CD4-positive, alpha-beta T cell treated with Interferon alpha-2 for 1 hour (primary cell): ENCODE measurements at places on chromosomes 16 and 17.

- DNase-seq: no peak
These were observed 59.9 kb downstream of the EPN2 start for GRCh38 chr17:19296786-19297778.

- DNase-seq: no peak
These were observed 23.0 kb upstream of the TRIM25 start for GRCh38 chr17:56936697-56937322.

- DNase-seq: no peak
These were observed 217.5 kb downstream of the ABCC12 start for GRCh38 chr16:47938272-47938671.

DNA sequence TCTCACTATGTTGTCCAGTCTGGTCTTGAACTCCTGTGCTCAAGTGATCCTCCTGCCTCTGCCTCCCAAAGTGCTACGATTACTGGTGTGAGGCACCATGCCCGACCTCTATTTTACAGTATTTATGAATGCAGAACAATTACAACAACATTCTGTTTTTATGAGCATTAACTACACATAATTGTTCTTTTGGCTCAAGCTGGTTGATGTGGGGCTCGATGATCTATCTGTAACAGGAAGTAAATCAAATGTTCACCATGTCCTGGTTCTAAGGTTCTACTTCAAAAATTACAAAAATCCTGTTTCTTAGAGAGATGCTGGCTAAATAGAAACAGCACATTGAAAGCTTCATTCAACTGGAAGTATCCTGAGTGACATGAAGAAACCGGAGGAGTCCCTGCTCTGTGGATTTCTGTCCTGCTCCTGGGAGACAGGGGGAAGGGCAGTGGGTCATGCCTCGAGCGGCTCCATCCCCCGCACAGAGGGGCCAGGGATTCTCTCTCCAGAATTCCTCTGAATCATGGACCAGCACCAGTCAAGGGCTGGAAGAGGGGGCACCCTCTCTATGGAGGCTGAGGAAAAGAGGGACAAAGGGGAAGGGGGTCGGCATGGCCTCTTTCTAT is 31.5 kb downstream of the FA2H start:
- no peak for DNase-seq

GRCh38 chr16:87778476-87778829 is 12.7 kb upstream of the KLHDC4 start:
- no peak for DNase-seq

- no peak for DNase-seq
These were observed 82.3 kb downstream of the ARHGAP23 start for GRCh38 chr17:38510421-38511149.

- no peak for DNase-seq
These were observed 4.5 kb downstream of the PCGF2 start for GRCh38 chr17:38743556-38744171.

DNA sequence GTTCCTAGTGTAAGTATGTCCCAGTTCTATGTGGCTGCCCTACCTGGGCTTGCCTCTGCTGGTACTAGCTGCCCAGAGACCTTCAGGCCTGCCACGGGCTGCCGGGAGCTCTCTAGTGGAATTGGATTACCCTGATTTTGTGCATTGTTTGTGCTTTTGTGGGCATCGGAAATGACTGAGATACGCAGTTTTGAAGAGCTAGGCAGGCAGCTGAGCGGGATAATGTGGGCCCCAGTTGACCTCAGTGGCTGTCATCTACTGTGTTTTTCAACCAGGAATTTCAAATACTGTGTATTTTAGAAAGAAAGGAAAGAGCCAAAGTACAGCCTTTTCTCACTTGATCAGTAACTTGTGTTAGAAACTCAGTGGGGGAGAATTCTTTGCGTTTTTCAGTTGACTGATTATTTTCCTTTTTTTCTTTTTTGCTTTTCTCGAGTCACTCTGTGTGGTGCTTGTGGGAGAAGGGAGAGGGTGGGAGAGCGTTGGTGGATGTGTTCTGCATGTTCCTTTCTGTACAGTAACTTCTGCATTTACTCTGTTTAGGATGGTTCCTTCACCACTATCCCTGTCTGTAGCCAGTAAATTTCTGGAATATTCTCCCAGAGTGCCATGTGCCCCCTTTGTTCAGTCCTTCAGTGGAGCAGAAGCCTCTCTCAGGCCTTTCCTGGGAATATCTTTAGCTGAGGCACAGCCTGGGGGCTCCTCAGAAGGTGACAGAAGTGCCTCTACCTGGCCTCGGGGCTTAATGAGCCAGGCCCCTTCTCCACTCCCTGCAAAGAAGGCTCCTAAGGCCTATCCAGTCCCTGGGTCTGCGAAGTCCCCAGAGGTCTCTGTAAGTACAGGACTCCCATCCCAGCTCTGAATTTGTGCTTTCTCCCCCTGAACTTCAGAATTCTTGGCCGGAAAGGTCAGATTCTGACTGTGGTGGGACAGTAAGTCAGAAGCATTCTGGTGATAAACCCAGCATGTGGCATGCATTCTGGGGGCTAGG is 15.0 kb upstream of the SLC12A3 start:
- DNase-seq: no peak

DNA sequence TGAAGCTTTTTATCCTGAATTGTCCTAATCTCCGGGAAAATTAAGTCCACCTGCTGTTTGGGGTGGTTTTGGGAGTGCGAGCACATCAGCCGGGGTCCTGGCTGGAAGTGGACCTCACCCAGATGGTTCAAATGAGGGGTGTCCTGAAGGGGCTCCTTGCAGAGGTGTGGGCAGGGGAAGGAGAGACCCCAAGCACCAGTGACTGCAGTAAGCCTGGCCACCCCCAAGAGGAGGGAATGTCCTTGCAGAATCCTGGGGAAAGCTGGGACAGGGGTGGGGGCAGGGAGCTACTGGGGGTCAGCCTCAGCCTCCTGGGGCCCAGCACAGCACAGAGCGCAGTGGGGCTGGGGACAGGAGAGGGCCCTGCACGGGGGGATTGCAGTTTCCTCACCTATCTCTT is 29.4 kb downstream of the NAGPA start:
- no peak for DNase-seq

GRCh38 chr17:63840591-63841349 is 1.7 kb downstream of the SMARCD2 start:
- DNase-seq: no peak

GRCh38 chr17:82314727-82315605 is 2.4 kb downstream of the CD7 start:
- no peak for DNase-seq

DNA sequence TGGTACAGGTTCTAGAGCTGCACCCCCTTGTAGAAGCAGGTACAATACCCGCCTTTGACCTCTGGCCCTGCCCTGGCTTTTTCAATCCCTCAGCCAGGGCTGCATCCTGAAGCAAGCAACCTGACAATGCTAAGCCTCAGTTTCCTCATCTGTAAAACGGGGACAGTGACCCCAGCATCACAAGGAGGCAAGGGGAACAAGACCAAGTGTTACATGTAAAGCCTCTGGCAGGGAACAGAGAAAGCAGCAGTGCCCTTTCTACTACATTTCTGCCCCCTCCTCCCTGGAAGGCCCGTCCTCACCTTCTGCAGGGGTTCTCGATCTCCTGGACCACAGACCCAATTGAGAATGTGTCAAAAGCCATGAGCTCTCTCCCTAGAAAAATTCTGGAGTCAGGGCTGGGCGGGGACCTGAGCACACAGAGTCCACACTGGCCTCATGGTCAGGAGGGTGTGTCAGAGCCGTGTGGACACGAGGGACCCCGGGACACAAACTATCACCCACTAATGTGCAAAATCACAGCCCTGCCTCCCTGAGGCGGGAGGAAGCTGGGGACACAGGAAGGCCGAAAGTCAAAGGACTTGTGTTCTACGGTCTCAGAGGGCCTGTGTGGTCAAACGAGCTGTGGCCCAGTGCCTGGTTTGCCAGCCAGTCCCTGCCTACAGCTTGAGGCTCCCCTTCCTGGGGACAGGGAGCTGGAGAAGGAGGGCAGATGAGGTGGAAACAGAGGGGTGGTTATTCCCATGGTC is 27.5 kb downstream of the LRRC75A start:
- no peak for DNase-seq

DNA sequence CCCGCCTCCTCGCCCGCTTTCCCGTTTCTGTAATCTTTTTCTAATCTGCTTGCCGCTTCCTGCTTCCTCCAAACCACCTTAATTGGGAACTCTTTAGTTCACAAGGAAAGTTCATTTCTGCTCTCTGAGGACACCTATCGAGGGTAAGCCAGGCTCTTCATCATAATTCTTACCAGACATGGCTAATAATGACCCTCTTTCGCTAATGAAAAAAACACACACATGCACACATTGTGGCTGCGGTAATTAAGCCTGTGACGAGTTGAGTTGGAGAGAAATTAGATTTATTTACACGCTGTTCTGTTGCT is 100.6 kb downstream of the ZNF423 start:
- no peak for DNase-seq

DNA sequence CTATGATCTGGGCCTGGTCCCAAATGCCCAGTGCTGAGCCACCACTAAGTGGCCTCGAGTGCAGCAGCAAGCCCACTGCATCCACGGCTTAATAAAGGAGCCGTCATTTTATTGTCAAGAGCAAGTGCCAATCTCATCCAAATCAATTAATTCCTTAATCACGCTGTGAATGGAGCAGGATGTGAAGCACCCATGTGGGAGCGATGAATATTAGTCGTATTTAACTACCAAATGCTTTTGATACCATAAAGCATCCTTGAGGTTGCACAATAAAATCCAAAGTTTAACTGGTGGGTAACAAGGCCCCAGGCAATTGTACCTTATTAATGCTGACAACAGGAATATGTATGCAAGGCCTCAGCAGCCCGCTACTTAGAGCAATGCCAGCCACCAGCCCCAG is 226.0 kb upstream of the C16orf82 start:
- no peak for DNase-seq

DNA sequence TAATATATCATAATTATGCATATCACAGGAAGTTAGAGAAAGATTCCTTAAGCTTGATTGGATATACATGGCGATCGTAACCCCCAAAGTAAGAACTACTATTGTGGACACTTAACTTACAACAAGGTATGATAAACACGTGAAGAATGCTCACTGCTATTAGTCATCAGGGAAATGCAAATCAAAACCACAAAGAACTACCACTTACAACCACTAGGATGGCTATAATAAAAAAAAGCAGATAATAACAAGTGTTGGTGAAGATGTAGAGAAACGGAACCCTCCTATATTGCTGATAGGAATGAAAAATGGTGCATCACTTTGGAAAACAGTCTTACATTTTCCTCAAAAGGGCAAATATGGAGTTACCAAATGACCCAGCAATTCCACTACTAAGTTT is 265.9 kb downstream of the SLC39A11 start:
- no peak for DNase-seq

- DNase-seq: no peak
These were observed 147.0 kb downstream of the SLC39A11 start for GRCh38 chr17:72945473-72945872.

- no peak for DNase-seq
These were observed 647.7 kb upstream of the SOX9 start for GRCh38 chr17:71472809-71473789.

DNA sequence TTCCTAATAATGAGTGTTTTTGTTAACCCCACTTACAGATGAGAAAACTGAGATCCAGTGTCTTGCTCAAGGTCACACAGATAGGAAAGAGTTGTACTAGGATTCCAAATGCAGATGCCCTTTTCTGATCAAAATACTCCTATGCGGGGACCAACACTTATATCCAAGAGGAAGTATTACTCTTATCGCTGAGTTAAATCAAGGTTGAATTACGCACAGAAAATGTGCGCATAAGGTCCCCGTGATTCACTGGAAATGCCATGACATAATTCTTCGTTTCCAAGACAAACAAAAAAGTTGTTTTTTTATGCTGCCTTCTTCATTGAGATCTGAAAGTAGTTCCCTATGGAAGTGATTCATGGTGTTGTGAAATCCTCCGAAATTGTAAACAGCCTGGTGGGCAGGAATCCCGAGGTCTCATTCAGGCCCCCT is 463.8 kb upstream of the HSBP1 start:
- DNase-seq: no peak

DNA sequence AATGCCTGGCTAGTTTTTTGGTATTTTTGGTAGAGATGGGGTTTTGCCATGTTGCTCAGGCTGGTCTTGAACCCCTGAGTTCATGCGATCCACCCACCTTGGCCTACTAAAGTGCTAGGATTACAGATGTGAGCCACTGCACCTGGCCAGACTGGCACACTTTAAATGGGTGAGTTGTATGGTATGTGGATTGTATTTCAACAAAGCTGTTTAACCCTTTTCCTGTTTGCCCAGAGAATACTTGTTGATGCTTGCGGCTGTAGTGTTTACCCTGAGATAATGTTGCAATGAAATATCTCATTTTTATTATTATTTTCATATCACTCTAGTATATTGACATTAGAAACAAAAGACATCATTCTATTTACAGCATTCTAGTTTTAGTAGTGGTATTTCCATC is 17.1 kb upstream of the TMEM94 start:
- no peak for DNase-seq

- no peak for DNase-seq
These were observed 34.6 kb downstream of the MBTPS1 start for GRCh38 chr16:84082110-84082509.

- no peak for DNase-seq
These were observed 511.3 kb upstream of the HSBP1 start for GRCh38 chr16:83296505-83296904.

GRCh38 chr16:56841659-56842058 is 23.3 kb upstream of the SLC12A3 start:
- no peak for DNase-seq

DNA sequence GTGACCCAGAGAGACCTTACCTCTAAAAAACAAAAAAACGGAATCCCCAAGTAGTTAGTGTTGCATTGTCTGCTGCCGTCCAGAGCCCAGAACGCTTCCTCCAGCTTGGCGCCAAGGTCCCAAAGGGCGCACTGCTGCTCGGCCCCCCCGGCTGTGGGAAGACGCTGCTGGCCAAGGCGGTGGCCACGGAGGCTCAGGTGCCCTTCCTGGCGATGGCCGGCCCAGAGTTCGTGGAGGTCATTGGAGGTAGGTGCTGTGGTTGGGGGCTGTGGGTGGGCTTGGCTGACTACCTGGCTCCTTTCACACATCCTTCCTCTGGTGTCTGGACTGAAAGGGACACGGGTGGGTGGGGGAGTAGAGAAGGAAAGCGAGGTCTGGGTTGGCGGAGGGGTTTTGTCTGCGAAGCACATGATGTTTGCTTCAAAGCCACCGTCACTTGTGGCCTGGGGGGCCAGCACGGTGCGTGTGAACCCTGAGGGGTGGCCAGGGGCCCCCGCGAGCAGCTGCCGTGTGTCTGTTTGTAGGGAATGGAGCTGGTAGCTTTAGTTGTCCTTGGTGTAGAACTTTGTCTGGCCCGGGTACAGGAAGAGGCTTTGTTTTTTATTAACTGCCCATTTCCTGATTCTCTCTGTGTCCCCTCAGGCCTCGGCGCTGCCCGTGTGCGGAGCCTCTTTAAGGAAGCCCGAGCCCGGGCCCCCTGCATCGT is 23.8 kb downstream of the SPG7 start:
- no peak for DNase-seq
